Activated effector memory CD4-positive, alpha-beta T cell treated with anti-CD3 and anti-CD28 coated beads, Interleukin-2, amount 50 U/mL, for 16 hours (primary cell): ENCODE measurements at places on chromosomes 7 and 10.

DNA sequence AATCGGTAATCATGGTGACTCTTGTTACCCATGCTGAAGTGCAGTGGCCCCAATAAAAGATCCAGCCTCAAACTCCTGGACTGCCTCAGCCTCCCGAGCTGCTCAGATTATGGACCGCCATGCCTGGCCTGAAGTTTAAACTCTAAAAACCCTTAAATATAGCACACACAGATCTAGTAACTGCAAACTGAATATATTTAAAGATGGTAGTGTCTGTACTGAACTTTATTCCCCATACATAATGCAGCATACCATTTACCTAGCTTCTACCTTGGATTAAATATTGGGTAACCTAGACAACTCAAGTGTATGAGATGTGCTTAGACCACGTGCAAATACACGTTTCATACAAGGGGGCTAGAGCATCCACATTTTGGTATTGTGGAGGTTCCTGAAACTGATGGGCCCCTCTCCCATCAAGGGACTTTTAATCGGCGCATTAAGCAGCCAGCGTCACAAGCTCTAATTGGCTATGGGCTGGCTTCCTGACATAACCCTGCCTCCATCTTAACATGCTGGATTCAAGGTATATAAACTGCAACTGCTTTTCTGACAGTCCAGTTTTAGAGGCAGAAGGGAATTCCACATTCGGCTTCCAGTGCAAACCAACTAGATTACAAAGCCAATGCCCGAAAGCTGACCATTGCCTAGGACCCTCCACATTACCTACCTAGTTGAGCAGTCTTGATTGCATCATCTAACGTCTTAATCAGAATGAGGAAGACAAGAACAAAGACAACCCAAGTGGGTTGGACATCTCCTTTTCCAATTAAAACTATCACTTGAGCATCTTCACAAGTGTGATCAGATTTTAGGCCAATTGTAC, 13.0 kb downstream of the HNRNPA2B1 start:
- no peak for DNase-seq

DNA sequence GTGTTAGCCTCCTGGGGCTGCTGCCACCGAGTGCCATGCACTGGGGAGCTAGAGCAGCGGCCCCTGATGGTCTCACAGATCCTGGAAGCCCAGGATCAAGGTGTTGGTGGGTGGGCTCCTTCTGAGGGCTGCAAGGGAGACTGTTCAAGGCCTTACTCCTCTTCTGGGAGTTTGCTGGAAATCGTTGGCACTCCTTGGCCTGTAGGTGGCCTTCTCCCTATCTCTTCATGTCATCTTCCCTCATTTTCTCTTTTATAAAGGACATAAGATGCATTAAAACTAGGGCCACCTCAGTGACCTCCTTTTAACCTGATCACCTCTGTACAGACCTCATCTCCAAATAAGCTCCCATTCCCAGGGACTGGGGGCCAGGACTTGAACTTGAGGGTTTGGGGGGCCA, 27.0 kb upstream of the ZNF862 start:
- DNase-seq: no peak

GRCh38 chr10:79024296-79024695, 44.5 kb upstream of the ZMIZ1 start:
- DNase-seq: peak; percentile 50

GRCh38 chr10:80599424-80599847, 61.7 kb downstream of the SH2D4B start:
- peak; percentile 68 for DNase-seq

DNA sequence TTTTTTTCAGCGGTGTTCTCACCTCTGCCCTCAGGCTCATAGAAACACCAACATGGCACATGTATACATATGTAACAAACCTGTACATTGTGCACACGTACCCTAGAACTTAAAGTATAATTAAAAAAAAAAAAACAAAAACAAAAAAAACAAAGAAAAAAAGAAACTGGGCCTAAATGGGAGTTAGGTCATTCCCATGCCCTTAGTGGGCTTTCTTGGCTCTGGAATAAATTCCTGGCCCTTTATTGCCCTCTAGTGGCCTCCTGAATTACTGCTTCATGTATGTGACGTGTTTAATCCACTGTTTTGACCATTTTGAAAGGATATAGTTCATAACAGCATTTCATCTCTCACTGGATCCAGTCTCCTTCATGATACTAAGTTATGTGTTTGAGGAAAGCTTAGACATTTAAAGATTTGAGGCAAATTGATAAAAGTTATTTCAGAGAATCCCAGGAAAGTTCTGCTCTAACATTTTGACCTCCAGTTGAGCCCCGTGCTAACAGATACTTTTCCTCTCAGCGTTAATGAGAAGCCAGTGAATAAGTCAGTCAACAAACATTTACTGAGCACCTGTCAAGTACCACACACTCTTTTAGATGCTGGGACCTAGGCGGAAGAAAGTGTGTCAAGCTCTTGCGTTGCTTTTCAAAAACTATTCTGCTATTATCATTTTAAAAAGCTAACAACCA, 54.7 kb upstream of the SYPL1 start:
- no peak for DNase-seq

GRCh38 chr7:123060446-123060845, 64.9 kb upstream of the TAS2R16 start:
- DNase-seq: no peak

DNA sequence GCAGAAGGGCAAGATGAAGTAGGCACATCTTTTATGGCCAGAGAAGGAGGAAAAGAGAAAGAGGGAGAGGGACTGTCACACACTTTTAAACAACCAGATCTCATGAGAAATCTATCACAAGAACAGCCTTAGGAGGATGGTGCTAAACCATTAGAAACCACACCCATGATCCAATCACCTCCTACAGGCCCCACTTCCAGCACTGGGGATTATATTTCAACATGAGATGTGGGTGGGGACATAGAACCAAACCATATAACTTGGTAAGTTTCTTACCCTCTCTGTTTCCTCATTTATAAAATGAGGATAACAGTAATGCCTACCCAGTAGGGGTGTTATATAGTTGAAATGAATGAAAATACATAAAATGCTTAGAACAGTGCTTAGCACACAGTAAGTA, 66.0 kb downstream of the CHCHD3 start:
- no peak for DNase-seq

DNA sequence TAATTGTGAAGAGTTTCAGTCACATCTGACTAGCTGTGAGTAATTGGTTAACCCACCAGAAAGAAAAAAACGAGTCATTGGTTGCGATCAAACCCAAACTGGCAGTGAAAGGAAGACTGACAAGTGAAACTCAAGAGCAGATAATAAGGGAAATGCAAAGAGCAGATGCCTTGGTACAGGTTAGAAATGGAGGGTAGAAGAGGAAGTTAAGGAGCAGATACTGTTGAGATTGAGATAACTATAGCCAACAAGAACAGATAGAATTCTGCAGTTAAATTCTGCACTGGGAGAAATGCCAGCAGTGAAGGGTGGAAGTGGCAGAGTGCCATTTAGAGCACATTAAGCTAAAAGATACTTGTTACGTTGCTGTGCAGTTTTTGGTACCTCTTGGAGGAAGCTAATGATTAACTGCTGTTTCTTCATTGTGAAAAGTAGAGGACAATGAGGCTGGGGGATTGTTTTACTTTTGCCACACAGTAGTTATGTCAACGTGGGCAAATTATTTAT, 65.8 kb downstream of the CDK13 start:
- DNase-seq: no peak

DNA sequence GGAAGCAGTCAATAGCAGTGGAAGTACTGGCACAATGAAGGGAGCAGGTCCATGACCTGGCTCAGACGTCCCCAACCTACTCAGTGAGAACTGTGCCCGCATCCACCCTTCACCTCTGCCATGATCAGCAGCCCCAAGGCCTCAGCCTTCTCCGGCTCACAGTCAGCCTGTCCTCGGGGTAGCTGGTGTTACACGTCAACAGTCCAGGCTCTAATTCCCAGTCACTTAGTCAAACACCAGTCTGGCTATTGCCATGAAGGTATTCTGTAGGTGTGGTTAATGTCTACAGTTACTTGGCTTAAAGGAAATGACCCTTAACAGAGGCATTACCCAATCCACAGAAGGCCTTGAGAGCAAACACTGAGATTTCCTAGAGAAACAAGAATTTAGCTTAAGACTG, 49.1 kb downstream of the GRB10 start:
- DNase-seq: no peak
